ENCODE measurements at places on chromosomes 2 and 18.

GRCh38 chr2:3291750-3292149 lies 85.9 kb downstream of the EIPR1 start:
- DNase-seq = no peak

DNA sequence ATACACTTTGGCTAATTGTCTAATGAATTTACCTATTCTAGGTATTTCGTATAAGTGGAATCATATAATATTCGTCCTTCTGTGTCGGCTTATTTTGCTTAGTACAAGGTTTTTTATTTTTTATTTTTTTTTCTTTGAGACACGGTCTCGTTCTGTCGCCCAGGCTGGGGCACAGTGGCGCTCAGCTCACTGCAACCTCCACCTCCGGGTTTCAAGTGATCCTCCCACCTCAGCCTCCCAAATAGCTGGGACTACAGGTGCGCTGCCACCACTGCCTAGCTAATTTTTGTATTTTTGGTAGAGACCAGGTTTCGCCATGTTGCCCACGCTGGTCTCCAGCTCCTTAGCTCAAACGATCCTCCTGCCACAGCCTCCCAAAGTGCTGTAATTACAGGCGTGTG lies 38.2 kb downstream of the PCBP1 start:
- no peak for DNase-seq

- no peak for DNase-seq
Measured at GRCh38 chr18:75678627-75679026, 251.1 kb upstream of the SMIM21 start.

GRCh38 chr2:45816272-45816671 lies 164.8 kb downstream of the PRKCE start:
- DNase-seq = no peak

GRCh38 chr18:78378403-78378802 lies 601.2 kb upstream of the SALL3 start:
- no peak for DNase-seq

GRCh38 chr2:207771421-207771820 lies 1.7 kb upstream of the FZD5 start:
- DNase-seq = no peak

GRCh38 chr2:221677688-221678087 lies 105.6 kb upstream of the EPHA4 start:
- DNase-seq = no peak
